Activated T-cell treated with anti-CD3 and anti-CD28 coated beads for 1 hour (primary cell): ENCODE measurements at places on chromosomes 11 and 22.

DNA sequence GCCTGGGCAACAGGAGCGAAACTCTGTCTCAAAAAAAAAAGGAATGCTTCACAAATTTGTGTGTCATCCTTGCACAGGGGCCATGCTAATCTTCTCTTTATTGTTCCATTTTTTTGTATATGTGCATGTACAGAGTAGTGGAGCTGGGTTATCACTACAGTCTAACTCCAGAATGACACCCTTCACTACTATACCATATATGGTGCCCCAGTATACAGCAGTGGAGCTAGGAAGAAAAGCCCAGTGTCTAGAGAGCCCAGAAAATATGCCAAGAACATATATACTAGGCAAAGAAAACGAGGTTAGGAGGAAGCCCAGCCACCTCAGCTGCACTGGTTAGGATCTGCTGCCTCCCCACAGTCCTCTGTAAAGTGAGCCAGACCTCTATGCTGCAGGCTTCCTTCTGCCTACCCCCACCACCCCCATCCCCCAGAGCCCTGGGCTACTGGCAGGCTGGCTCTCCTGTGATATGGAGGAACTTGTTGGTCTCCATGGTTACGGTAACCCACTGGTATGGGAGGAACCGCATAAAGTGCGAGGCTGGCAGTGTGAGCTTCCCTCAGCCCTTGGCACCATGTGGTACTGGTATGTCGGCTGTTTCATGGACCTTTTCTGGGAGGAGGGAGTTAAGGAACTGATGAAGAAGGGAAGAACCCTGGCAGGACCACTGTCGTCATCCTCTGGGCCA, 34.3 kb downstream of the RCOR2 start:
- DNase-seq, result no peak

GRCh38 chr22:50150161-50151129, 20.1 kb upstream of the PANX2 start:
- no peak for DNase-seq

DNA sequence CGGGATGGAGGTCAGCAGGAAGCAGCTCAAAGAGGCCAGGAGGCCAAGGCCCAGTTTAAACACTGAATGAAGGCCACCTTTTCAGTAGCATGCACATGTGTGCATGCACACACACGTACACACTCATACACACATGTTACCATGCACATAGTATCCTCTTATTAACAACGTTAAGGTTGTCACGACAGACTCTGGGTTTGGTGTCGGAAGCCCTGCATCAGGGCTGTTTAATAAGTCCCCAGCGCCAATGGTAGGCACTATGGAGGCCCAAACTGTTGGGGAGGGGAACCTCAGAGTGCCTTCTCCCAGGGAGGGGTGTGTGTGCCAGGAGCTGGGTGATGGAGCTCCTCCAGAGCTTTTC, 39.5 kb upstream of the ADA2 start:
- no peak for DNase-seq

DNA sequence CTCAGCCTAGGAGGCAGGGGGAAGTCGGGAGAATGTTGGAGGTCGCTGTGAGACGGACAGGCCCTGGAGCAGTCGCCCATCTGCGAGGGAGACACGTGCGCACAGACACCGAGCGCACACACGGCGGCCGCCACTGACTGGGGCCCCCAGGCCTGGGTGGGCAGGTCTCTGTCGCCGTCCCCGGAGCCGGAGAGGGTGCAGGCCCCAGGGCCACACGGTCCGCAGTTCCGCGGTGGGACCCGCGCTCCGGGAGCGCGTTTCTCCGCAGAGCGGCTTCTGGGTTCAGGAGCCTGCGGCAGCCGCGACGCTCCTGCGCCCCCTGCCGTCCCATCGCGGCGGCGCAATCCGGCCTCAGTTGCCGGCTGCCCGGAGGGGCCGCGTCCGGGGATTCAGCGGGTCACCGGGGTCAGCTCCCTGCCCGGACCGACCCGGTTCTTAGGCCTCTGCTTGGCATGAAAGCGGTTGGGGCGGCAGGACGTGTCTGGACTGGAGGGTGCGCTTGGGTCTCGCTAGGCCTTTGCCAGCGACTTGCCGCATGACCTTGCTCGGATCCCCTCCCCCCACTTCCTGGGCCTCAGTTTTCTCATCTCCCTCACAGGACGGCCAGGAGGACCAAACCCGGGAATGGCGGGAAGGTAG, 31.2 kb downstream of the PDE2A start:
- DNase-seq, result peak; percentile 46

DNA sequence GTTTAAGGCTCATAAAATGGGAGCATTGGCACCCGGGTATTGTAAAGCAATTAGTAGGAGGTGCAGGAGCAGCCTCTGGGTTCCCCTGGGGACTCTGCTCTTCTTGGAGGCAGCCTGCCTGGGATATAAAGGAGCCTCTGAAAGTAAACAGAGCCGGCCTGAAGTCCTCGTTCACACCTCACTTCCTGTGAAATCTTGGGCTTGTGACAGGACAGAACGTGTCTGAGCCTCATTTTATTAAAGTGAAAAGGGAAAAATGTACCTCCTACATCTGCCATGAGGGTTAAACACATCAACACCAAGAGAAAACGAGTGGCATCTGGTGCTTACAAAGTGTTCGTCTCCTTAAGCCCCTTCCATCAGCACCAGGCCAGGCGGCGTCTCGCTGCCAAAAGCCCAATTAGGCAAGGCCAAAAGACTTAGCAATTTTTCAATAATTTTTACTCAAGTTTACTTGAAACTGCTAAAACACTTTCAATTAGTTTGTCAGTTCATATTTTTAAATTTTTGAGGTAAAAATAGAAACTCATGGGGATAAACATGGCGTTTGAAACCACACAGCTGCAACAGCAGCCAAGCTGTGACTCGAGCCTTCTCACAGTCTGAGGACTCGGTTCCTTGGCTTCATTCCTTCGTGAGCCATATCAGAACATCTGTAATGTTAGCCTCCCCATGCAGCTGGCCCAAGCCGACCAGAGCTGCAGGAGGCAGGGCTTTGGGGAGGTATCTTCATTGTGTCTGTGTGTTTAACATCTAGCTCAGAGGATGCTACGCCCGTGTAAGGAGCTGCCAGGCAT, 33.6 kb downstream of the MAP6 start:
- no peak for DNase-seq

DNA sequence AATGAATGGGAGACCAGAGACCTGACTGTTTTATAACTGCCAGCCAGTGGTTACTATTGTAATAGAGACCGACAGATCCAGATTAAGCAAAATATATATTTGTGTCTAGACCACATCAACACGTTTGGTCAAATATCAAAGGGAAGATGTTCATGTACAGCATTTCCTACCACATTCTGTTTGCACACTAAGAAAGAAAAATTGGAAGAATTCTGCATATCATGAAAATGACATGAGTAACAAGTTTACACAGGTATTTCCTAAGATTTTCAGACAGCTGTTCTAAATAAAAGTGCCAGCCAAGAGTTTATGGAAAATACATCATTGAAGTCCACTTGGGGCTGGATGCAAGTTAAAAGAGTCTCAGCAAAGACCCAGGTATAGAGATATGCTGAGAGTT, 145.5 kb upstream of the ANO3 start:
- DNase-seq, result no peak

DNA sequence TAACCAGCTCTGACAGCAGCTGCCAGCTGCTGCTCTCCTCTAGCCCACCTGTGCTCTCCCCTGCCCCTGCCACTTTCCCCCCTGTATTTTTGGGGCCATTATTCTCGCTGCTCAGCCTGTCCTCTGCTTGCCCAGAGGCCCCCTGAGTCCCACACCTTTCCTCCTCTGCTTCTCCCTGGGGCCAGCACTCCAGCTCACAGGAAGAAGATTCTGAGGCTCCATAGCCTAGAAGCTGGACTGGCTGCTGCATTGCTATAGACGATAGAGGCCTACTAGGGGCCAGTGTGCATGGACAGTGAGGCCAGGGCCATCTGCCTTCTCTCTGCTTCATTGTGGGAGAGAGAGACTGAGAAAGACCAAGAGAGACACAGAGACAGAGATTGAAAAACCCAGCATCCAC, 679 bp downstream of the OMP start:
- no peak for DNase-seq

DNA sequence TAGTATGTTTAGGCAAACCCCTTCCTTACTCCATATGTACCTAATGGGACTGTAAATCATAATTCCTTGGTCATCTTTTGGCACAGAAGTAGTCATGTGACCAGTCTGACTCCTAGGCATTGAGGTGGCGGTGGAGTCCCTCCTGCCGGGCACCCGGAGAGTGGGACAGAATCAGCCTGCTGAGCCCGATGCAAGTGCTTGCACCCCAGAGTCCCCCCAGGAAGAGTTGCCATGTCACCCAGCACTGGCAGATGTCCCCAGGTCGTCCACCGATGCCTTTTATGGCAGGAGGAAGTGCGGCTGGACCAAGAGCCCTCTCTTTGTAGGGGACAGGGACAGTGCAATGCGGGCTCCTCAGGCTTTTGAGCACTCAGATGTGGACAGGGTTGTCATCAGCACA, 500.3 kb downstream of the NELL1 start:
- no peak for DNase-seq

DNA sequence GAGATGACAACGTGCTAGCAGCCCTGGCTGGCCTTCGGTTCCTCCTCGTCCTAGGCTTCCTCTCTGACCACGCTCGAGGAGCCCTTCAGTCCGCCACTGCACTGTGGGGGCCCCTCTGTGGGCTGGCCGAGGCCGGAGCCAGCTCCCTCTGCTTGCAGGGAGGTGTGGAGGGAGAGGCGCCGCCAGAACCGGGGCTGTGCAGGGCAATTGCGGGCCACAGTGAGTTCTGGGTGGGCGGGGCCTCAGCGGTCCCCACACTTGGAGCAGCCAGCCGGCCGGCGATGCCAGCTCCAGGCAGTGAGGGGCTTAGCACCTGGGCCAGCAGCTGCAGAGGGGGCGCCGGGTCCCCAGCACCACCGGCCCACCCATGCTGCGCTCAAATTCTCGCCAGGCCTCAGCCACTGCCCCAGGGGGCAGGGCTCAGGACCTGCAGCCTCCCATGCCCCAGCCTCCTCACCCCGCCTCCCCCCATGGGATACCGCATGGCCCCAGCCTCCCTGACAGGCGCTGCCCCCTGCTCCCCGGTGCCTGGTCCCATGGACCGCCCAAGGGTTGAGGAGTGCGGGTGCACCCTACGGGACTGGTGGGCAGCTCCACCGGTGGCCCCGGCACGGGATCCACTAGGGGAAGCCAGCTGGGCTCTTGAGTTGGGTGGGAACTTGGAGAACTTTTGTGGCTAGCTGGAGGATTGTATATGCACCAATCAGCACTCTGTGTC, 399.4 kb downstream of the LUZP2 start:
- no peak for DNase-seq

DNA sequence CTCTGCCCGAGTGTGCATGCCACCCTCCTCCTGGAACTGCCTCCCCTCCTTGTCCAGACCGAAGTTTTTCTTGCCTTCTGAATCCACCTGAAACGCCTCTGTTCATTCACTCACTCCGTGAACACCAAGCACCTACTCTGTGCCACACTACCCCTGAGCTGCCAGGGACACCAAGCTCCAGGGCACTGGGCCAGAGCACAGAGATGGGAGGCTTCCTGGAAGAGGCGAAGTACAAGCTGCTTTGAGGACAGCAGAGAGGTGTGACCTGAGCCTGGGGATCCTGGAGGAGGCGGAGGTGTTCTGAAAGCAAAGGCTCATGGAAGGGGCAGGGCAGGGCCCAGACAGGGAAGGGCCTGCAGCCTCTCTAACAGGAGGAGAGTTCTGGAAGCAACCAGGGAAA, 47.5 kb downstream of the SCUBE1 start:
- DNase-seq, result no peak

DNA sequence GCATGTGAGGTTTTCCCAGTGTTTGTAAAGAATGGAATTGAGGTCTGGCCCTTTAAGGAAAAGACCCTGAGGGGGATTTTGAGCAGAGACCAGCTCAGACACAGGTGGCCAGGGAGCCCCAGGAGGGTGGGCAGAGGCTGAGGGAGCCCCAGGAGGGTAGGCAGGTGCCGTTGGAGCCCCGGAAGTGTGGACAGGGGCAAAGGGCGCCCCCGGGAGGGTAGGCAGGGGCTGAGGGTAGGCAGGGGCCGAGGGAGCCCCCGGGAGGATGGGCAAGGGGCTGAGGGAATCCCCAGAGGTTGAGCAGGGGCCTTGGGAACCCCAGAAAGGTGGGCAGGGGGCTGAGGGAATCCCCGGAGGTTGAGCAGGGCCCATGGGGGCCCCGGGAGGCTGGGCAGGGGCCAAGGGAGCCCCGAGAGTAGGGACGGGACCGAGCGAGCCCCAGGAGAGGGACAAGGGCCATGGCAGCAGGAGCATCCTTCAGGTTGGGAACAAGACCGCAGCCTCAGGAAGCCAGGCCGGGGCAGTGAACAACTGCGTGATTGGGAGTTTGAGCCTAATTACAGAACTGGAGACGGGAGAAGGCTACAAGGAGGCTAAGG, 292.0 kb downstream of the BRD1 start:
- DNase-seq, result no peak

DNA sequence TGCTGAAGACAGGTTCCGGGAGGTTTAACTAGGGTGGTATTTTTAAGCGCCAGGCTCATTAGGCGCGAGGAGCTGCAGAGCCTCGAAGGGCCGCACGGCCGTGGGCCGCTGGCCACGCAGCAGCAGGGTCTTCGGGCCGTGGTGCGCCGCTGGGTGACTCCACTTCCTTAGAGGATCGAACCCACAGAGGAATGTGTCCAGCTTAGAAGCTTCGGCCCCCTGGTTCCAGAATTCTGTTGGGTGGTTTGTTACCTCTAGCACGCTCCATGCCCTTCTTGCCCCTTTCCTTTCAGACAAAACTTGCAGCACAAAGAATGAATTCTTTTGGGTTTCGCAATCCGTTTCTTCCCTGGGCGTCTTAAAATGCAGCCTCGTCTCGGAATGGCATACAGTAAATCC, 773 bp upstream of the PATL1 start:
- DNase-seq, result no peak

DNA sequence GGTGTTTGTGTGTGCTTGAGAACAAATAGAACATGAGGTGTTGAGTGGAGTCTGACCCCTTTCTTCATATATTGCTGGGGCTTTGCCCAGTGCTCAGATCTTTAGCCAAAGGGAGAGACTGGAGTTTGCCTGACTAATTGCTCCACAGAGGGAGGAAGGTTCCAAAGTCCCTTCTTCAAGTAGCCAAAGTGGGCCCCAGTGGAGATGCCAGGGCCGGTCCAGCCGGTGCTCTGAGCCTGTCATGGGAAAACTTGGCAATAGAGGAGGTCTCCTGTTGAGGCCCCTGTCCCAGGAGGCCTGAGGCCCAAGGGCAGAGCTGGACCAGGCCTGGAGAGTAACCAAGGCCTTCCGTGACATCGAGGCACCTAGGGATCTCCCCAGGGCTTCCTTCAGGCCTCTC, 112.3 kb downstream of the DSCAML1 start:
- no peak for DNase-seq
